ENCODE measurements at places on chromosomes 16 and 17.

- no peak for DNase-seq
These were observed 230.7 kb downstream of the IRX3 start for GRCh38 chr16:54055864-54056263.

- DNase-seq: no peak
These were observed 102.4 kb downstream of the ENGASE start for GRCh38 chr17:79176792-79177601.

DNA sequence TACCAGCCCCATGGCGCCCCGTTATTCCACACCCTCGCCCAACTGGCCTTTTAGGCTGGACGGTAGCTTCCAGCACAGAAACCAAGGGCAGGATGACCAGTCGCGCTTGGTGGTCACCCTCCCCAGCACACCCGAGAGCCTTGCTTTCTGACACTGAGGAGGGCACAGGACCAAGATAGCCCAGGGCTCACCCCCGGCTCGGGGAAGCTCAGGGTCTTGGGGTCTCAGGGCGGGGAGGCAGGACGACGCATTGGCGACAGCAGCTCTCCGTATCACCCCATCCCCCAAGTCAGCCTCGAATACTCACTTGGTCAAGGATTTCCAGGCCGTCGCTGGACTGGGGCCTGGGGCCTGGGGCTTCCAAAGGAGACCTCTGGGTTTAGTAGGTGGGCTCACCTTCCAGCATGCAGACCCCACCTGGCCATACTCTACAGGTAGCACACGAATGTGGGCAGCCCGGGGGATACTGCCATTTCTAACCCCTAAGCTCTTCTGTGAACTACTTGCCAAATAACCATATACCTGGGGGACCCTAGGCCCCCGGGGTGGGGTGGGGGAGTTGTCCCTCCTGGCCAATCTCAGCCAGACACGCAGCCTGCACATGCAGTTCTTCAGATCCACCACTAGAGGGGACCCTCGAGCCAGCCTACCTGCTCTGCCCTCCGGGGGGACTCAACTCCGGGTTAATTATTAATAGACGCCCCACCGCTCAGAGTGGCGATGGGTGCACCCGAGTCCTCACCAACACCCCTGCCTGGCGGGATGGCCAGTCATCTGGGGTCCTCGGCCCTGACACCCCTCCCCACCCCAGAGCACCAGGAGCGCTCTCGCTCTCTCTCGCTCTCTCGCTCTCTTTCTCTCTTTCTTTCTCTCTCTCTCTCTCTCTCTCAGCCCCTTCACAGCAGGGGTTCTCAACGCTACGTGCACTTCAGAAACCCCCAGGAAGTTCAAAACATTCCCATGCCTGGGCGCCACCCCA is 30.0 kb downstream of the TBC1D16 start:
- DNase-seq: no peak

- no peak for DNase-seq
These were observed 50.2 kb downstream of the CDK5R1 start for GRCh38 chr17:32536736-32537643.

DNA sequence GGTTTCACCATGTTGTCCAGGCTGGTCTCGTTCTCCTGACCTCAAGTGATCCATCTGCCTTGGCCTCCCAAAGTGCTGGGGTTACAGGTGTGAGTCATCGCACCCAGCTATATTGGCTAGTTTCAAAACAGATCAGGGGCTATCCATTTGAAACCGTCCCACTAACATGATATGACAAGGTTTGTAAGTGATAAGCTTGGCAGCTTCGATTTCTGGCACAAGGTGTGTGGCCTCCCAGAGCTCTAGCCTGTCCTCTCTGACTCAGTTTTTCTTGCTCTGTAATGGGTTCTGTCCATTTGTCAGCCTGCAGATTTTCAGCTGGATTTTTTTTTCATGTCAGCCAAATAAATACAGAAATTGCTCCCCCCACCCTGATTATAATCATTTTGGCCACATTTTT is 31.8 kb upstream of the TENT4B start:
- DNase-seq: no peak

DNA sequence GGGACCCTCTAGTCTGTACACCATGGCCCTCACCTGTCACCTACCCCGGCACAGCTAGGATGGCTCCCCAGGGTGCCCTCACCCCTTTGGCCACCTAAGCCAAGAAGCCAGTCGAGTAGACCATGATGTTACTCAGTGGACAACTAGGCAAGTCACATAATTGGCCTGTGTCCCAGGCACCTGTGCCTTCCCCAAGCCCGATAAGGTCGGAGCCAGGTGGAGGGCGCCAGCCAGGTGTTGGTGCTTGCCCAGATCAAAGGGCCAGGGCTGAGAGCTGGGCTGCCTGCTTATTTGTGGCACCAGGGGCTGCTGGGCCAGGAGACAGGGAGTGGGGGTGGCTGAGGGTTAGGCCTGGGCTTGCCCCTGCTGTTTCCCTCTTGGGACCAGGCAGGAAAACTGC is 16.8 kb downstream of the SPNS2 start:
- DNase-seq: no peak

GRCh38 chr16:65280845-65281512 is 159.1 kb upstream of the CDH11 start:
- no peak for DNase-seq

DNA sequence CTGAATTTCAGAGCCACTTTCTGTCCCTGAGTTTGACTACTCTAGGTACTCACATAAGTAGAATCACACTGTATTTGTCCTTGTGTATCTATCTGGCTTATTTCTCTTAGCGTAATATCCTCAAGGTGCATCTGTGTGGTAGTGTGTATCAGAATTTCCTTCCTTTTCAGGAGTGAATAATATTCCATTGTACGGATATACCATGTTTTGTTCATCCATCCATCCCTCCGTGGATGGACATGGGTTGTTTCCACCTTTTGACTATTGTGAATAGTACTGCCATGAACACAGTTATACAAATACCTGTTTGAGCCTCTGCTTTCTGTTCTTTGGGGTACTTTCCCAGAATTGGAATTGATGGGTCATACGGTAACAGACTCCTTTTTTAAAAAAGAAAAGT is 111.7 kb downstream of the PITPNC1 start:
- DNase-seq: no peak

GRCh38 chr16:59540621-59541020 is 806.5 kb upstream of the GOT2 start:
- no peak for DNase-seq

GRCh38 chr17:43094129-43094835 is 30.9 kb downstream of the BRCA1 start:
- DNase-seq: no peak

GRCh38 chr17:7774055-7774521 is 56.5 kb downstream of the DNAH2 start:
- peak; percentile 31 for DNase-seq

GRCh38 chr17:75697651-75698291 is 23.5 kb upstream of the ITGB4 start:
- DNase-seq: no peak

- no peak for DNase-seq
These were observed 195.3 kb downstream of the CYB561 start for GRCh38 chr17:63250830-63251229.

All from SW 1271 (cell line).